ENCODE measurements at places on chromosomes 13 and 19.

- peak; percentile 63 for DNase-seq
Measured at GRCh38 chr13:27027086-27027667, 144.4 kb downstream of the USP12 start.

GRCh38 chr19:6271251-6271650 lies 8.5 kb downstream of the MLLT1 start:
- no peak for DNase-seq

- DNase-seq: peak; percentile 83
Measured at GRCh38 chr13:111429064-111429558, 108.7 kb downstream of the TEX29 start.

- no peak for DNase-seq
Measured at GRCh38 chr19:43820098-43820883, 6.8 kb upstream of the ZNF283 start.

DNA sequence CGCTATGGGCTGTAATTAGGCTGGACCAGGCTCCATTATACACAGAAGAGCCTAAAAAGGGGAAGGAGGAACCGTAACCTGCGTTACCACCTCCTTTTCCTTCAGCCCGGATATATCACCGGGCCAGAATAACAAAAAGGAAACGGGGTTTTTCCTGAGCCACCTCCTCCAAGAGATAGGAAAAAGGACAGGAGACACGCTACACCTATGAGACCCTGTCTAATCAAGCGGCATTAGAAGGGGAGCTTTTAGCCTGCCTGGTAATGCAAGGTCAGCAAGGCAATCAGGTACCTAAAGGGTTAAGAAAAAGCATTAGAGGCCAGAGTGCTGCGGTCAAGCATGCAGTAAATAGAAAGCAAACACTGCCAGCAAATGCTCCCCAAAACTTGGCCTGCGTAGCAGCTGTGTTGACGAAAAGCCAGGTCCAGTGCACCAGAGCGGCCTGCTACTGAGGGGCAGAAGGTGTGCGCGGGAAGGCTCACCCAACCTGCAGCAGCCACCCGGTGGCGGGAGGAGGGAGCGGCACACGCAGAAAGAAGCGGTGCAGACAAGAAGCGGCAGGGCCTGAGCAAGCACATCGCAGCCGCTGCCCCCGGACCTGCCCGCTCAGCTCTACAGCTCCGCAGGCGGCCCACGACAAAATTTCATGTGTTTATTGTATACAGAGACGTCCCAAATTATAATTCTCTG lies 1466.1 kb downstream of the UQCRFS1 start:
- DNase-seq: peak; percentile 67

GRCh38 chr13:44211704-44212346 lies 161.8 kb upstream of the SERP2 start:
- no peak for DNase-seq

- DNase-seq: no peak
Measured at GRCh38 chr19:3575260-3575741, 2.6 kb downstream of the HMG20B start.

- no peak for DNase-seq
Measured at GRCh38 chr19:397941-398706, 10.8 kb downstream of the C2CD4C start.

- no peak for DNase-seq
Measured at GRCh38 chr19:38679839-38680238, 32.4 kb downstream of the ACTN4 start.

- DNase-seq: no peak
Measured at GRCh38 chr13:94020426-94020825, 459.1 kb downstream of the DCT start.

DNA sequence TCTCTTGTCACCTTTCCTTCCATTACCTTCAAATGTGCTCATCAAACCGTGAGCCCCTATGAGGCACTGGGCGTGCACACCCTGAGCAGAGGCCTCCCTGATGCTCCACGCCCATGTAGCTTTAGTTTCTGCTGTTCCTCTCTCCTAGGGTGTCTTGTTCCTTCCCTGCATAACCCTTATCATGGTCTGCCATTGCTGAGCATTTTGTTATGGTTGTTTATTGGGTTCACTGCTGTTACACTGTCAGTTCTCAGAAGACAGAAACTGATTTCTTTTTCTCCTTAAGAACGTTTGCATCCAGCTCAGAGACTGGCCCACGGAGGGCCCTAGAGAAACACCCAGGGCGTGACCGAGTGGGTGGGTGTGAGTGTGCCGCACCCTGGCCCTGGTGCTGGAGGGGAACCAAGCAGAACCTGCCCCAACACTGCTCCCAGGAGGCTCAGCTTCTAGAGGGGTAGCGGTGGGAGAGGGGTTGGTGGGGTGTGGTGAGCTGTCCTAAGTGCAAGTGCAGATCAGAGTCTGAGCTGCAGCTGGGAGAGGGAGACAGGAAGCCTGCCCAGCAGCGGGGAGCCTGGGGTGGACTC lies 61.4 kb upstream of the URI1 start:
- no peak for DNase-seq

GRCh38 chr19:33440241-33440640 lies 66.7 kb downstream of the CEBPG start:
- DNase-seq: no peak

DNA sequence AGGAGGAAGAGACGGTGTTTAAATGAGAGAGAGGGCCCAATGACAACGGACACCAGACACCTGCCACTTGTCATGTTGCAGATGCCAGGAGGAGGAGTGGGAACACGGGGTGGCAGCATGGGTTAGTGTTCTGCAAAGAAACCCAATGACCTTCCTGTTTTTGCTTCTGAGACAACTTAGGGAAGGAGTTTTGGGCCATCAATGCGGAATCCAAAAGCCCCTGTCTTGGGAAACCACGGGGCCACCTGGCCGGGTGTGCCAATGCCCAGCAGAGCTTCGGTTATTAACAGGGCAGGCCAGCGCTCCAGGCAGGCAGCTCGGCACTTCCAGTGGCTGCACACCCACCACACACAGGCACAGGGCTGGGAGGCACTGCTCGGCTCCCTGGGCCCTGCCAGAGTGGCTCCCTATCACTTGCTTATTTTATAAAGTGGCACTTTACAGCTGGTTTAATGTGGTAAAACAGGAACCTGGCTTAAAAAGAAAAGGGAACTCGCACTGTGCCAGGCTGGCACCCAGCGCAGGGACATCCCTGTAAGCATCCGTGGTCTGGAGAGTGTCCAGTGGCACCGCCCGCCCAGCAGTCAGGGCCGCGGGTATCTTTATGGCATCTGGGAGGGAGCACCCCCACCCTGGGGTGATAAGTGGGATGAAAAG lies 19.1 kb downstream of the ELL start:
- no peak for DNase-seq

- peak; percentile 84 for DNase-seq
Measured at GRCh38 chr19:53102756-53103233, 427 bp downstream of the ZNF160 start.

GRCh38 chr19:46533078-46533620 lies 37.5 kb upstream of the PNMA8B start:
- no peak for DNase-seq

DNA sequence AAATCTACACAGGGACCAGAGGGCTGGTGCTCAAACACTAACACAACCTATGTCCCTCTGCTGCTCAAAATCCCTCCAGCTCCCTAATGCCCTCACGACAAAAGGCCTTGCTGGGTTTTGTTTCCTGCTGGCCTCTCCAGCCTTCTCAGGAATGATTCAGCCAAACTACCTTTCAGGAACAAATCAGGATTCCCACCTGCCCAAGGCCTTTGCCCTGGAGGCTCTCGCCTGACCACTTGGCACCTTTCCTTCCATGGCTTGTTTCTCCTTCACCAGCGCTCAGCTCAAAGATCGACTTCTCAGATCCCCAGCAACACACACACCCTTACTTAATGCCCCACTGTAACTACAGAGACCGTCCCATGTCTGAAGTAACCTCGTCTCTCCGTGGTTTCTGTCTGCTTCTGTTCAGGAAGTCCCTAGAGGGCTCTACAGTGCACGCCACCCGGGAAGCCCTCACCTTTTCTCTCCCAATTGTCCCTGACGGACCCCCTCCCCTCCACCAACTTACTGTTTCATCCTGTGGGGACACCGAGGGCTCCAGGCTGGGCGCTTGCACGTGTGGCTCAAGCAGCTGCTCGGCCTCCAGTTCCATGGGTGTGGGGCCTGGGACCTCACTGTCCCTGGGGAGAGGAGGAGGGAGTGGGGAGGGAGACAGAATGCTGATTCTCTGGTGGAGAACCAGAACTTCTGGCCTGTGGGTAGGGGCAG lies 3.2 kb upstream of the SIX5 start:
- DNase-seq: no peak

DNA sequence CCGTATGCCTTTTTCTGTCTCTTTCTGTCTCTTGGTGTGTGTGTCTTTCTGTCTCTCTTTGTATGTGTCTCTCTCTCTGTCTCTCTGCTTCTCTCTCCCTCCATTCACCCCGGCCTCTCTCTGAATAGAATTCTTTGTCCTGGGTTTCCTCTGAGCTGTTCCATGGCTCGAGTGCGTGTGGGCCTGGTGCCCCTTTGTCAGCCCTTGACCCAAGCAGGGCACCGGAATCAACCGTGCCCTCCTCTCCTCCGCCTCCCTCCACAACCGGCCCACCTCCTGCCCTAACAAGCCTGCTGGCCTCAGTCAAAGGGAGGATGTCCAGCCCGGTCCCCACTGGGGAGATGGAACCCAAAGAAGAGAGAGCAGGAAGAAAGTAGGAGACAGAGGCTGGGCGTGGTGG lies 3.2 kb downstream of the AXL start:
- no peak for DNase-seq

GRCh38 chr13:102928941-102929675 lies 83.3 kb downstream of the ERCC5 start:
- DNase-seq: no peak

DNA sequence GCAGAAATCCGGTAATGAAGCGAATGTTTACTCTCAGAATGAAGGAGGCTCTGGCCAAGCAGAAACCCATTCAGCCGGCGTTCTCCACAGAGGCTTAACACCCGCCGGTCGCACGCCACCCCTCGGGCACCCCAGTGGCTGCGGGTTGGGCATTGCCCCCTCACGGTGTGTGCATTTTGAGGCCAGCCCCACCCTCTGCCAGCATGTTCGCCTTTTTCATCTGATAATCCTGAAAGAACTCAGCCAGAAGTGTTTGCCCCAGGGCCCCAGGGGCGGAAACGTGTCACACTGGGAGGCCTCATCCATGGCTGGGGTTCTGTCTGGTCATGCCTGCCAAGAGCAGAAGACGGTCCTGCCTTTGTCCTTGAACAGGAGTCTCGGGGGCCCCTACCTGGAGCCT lies 34.2 kb downstream of the COMP start:
- no peak for DNase-seq

DNA sequence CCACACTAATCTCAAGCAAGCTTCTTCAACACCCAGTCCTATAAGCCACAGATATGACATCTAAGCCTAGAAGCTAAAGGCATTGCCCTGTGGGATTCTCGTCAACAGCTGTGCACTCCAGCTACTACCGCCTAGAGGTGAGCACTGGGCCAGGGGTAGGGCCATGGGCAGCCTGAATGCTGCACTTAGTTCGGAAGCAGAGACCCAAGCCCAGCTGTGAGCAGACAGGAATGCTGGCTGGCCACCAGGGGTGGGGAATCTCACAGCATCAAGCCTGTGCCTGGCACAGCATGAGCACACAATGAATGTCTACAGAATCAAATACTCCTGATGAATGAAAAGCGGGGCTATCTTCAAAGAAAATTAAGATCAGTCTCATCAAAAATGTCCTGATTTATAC lies 167.5 kb upstream of the UBL3 start:
- no peak for DNase-seq

DNA sequence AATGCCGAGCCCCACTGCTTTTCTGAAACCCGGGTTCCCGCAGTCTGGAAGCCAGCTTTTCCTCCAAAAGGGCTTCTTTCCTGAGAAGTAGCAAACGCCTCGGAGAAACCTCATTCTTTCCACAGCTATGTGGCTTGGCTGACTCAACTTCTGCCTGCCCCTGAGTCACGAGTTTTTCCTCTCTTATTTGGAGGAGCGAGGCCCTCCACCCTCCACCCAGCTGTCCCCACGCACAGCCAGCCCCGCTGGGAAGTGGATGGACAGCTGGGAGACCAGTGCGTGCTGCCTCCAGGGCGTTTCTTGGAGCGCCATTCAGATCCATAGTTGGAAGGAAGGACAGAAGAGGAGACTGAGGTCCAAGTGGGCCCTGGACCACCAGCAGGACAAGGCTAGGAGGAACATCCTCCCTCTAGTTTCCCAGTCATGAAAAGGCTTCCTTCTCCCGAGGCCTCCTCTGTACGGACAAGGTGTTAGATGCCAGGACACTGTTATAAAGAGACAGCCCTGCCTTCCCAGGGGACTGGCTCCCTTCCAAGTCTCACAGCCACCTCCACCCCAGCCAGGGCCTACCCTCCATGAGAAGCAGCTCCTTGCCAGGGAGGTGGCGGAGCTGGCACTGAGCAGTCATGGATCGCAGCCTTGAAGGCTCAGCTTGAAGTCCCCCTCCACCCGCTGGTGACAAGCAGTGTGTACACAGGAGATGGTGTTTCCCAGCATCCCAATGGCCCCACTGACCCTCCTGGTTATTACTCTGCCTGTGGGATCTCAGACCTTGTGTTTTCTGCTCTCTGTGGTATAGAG lies 2.5 kb upstream of the PLEKHF1 start:
- peak; percentile 91 for DNase-seq

- DNase-seq: no peak
Measured at GRCh38 chr19:16594131-16594586, 21.9 kb upstream of the SLC35E1 start.

DNA sequence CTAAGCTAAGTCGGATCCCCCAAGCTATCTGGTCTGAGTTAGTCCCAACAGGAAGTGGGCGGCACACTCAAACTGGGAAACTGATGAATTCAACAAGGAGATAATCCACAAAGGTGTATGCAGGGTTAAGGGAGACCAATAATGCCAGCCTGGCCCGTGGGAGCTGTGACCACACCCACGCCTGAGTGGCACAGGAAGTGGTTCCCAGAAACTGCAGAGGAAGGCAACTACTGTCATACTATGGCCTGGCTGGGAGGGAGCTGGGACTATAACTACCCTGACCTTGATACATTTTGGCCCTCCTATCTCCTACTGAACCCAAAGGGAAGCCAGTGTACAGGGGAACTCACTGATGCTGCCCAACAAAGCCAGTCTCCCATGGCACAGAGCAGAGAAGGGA lies 85.5 kb upstream of the TDRD3 start:
- no peak for DNase-seq

DNA sequence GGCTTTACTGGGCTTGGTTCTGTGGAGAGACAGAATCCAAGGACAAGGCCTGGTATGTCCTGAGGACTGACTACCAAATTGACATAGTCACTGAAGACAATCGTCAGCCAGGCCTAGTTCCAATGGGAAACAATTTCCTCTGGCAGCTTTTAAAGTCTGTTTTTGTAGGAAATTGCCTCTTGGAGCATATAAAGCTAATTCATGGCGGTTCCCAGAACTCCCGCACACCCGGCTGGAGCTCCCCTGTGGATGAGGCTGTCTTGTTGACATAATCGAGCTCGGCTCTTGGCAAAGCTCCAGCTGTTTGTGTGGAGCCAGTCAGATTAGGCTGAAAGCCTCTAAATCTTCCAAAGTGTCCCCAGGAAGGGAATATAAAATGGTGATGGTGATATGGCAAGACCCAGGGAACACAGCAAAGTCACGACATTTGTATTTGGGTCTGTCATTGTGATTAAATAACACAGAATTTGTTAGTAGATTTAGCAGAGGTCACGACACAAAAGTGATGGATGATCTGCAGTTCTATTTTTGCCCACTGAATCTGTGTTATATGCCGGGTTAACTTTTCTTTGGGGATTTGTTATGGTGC lies 395.0 kb downstream of the PCDH9 start:
- no peak for DNase-seq
